Stimulated activated CD4-positive, alpha-beta T cell treated with anti-CD3 and anti-CD28 coated beads, TNF-alpha, amount 100 ng/mL, for 1 hour (primary cell): ENCODE measurements at places on chromosomes 13 and 19.

DNA sequence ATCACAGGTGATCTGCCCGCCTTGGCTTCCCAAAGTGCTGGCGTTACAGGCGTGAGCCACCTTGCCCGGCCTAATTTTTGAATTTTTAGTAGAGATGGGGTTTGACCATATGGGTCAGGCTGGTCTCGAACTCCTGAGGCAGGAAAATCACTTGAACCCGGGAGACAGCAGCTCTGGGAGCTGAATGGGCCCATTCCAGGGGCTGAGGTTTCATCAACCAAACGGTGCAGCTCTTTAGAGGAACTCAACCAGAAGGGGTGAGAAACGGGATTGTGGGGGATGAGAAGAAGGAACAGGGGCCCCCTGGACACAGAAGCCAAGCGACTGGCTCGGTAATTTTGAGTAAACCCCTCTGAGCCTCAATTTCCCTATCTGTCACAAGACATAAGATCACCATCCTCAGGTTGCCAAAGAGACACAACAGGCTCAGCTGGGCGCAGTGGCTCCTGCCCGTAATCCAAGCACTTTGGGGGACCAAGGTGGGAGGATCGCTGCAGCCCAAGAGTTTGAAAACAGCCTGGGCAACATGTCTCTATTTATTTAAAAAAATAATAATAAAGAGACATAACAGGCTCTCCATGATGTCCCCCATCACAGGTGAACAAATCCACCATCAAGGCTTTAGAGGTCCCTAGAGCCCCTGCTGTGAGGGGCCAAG, 562 bp downstream of the IQCN start:
- DNase-seq: no peak

DNA sequence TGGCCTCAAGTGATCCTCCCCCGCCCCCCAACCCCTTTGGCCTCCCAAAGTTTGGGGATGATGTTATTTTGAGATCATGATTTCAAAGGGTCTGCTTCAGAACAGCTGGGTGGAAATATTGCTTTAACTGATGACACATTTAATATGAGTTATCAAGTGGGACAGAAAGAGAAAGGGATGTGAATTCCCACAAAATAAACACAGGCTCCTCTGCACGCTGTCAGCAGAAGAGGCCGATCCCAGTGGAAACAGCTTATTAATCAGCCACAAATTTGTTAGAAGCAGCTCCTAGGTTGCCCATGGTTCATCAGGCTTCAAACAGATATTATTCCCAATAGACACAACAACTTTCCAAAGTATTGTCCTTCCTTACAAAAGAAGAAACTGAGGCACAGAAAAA, 4.7 kb downstream of the DCLK1 start:
- DNase-seq: no peak

DNA sequence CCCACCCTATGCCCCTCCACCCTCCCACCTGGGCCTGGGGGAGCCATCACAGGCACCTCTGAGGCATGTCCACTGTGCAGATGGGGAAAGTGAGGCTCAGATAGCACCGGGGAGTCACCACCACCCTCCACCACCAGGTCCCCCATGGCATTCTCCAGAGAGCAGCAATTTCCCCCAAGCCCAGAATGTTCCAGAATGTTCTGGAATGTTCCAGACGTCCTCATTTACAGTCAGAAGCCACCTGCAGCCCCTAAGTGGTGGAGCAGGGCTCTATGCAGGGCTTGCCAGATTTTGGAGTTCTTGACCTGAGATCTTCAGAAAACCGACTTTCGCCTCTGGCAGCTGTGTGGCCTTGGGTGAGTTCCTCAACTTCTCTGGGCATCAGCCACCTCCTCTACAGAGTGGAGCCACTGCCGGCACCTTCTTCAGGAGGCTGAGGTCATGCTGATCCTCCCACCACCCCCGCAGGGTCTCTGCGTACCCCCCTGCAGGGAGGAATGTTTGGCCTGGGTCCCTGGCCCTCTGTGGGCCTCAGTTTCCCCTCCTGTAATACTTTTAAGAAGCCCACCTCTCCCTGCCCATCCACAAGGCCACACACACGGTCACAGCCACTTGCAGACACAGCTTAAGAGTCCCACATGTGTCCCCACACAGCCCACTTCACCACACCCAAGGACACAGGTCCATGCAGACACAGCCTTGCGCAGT, 6.2 kb downstream of the FUT5 start:
- DNase-seq: no peak

GRCh38 chr13:48575031-48575430, 42.2 kb upstream of the RCBTB2 start:
- DNase-seq: no peak

DNA sequence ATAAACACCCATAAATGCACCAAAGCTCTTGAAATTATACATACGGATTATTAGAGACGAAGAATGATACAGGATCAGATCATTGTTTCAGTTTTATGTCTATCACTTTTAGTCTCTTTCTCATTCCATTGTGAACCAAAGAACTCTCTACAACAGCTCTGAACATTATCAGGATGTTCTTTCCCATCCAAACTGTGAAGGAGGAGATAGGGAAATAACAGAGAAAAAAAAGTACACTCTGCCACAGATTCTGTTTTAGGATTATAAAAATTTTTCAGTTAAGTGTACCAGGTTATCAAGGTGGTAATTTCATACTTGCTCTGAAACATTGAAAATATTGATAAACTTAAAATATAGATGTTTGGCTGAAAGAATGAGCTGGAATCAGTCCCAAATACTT, 270.9 kb downstream of the MZT1 start:
- DNase-seq: no peak

GRCh38 chr19:35037716-35038622, 3.6 kb upstream of the HPN start:
- no peak for DNase-seq

DNA sequence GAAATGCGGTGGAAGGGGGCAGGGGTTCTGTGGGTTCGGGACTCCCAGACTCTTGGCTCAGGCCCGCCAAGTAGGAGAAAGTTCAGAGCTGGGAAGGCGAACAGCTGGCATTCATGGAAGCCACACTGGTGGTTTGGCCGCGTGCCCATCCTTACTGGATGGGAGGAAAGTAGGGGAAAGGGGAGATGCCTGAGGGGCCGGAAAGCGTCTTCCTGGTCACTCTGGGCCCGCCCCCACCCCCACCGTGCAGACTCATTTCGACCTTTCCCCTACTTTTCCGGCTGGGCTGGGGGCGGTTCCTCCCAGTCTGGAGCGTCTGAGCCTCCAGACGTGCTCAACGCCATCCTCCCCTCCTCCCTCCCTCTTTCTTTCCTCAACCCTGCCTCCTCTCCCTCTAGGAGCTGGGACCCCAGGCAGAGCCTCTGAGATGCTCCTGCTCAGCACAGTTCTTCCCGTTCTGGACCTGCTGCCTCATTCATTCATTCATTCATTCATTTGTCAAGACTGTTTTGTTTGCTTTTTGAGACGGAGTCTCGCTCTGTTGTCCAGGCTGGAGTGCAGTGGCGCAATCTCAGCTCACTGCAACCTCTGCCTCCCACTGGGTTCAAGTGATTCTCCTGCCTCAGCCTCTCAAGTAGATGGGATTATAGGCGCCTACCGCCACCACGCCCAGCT, 3.5 kb downstream of the ANGPTL4 start:
- DNase-seq: no peak

- DNase-seq: no peak
Observed at GRCh38 chr13:112655913-112656312, 33.9 kb upstream of the ATP11A start.

GRCh38 chr13:31090961-31091624, 70.6 kb downstream of the HSPH1 start:
- no peak for DNase-seq

DNA sequence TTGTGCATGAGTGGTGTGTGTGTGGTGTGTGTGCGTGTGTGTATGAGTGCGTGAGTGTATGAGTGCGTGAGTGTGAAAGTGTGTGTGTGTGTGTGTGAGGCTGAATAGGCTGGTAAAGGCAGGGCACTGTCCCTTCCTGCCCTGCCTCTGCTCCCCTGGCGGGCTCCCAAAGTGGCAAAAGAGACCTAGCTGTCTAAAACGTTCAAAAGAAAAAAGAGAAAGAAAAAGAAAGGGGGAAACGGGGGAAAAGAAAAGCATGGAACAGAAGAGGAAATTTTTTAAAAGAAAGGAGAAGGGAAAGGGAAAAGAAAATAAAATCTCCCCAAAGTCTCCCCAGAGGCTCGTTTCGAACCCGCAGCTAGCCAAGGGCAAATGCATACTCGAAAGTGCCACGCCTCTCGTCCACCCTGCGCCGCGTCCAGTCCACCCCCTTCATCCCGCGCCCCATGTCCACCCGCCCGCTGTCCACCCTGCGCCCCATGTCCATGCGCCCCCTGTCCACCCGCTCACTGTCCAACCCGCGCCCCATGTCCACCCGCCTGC, 37.0 kb upstream of the FLT1 start:
- DNase-seq: no peak

DNA sequence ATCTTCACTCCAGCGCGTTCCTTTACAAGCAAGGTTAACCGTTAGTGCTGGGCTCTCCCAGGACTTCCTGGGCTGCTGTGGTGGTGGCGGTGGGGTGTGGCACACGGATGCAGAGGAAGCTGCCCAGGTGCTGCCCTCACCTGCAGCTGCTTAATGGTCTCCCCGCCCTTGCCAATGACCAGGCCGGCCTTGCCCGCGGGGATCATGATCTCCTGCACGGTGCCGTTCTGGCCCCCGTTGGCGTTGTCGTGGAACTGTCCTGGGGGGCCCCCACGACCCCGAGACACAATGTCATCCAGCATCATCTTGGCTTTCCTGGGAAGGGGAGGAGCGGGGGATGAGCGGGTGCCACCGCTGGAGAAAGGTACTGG, 6.1 kb downstream of the KHSRP start:
- DNase-seq: no peak

DNA sequence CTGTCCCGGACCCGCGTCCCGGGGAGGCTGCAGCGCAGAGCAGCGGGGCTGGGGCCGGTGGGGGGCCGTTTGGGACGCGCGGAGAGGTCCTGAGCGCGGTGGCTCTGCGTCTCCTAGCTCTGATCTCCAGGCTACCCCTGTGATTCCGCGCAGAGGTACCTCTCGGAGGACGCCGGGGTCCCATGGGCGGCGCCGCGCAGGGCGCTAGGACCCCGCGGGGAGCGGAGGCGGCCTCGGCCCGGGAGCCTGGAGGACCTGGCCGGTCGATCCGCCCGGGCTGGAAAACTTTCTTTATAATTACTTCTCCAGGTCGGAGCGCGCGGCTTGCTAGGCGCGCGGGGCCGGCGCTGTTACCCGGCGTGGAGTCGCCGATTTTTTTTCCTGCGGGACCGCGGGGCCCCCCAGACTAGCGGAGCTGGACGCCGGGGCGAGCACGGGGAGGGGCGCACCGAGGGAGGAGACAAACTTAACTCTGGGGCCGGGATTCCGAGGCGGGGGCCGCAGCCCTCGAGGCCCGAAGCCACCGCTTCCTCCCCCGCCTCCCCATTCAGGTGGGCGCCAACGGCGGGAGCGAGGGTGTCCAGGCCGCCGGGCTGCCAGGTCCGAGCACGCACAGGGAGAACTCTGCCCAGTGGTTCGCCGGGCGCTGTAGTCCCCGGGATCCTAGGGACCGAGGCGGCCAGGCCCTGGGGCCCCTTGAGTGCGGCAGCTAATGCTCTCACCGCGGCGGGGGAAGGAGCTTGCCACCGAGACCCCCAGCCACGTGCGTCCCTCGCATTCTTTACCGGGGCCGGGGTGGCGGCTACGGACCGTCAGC, 848 bp upstream of the CEBPA start:
- DNase-seq: no peak

DNA sequence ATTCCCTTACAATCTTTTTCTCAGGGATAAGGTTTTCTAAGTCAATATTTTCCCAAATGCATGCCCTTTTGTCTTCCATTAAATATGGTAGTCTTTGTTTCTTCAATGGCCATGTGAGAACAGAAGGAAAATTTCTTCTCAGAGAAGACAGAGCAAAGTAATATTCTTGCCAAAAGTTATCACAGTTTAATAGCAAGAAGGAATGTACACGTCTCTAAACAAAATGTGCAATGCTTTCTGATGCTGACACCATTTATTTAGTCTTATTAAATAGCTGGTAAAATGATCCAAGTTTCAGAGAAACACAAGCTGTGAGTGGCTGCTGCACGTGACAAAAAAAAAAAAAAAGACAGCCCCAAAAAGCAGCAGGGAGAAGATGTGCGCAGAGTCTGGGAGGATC, 542.5 kb downstream of the GPC6 start:
- no peak for DNase-seq

- no peak for DNase-seq
Observed at GRCh38 chr13:91311491-91311890, 36.0 kb upstream of the MIR17HG start.

DNA sequence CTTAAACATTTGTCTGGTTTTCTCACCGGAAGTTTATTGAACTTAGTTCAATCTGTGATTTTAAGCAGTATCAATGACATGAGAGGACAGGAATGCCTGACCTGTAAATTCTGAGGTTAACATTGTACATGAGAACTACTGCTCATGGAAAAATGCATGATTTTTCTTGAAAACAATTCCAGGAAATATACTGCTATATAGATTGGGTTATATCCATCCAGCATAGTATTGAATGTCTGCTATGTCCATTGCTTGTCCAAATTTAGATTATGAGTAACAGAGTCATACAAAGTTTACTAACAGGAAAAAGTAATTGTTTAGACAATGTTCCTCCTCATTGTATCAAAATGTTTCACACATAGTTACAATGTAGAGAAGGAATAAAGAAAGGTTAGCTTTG, 606.8 kb downstream of the DACH1 start:
- DNase-seq: no peak

- DNase-seq: no peak
Observed at GRCh38 chr13:76012091-76012721, 376.1 kb downstream of the LMO7 start.

DNA sequence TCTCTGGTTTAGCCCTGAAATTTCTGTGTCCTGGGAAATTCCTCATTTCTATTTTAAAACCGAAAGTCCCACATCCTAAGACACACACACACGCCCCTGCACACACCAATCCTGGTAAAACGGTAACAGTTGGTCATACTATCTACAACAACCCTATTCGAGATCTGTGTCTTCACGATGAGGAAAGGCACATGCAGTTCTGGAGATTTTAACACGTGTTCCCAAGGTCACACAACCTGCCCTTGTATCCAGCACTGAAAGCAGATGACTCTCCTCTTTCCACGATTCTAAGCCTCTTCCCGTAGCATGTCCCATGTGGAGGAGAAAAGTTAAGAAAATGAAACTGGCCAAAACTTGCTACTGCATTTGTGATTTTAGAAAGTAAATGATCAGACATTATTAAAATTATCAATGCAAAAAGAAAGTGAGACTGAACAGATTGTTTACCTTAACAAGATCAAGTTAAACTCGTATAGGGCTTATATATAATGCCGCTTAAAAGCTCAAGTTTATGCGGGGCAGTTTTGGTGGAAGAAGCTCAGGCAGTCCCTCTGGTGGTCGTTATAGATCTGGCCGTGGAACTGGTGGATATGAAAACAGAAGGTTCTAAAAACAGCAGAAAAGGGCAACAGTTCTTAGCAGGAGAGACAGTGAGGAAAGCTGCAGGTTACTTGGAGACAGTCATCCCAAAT, 32.7 kb downstream of the VSTM1 start:
- no peak for DNase-seq

- DNase-seq: no peak
Observed at GRCh38 chr13:33846303-33847062, 28.5 kb downstream of the RFC3 start.

DNA sequence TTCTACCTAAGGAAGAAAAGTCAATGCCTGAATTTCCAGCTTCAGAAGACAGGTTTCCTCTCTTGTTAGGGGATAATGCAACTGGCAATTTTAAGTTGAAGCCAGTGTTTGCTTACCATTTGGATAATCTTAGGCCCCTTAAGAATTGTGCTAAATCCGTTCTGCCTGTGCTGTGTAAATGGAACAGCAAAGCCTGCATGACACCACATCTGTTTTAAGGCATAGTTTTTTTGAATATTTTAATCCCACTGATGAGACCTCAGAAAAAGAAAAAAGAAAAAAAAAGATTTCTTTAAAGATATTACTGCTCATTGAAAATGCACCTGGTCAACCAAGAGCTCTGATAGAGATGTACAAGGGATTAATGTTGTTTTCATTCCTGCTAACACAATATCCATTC, 419.2 kb downstream of the SLITRK6 start:
- no peak for DNase-seq
